ENCODE measurements at places on chromosomes 3 and 15.

DNA sequence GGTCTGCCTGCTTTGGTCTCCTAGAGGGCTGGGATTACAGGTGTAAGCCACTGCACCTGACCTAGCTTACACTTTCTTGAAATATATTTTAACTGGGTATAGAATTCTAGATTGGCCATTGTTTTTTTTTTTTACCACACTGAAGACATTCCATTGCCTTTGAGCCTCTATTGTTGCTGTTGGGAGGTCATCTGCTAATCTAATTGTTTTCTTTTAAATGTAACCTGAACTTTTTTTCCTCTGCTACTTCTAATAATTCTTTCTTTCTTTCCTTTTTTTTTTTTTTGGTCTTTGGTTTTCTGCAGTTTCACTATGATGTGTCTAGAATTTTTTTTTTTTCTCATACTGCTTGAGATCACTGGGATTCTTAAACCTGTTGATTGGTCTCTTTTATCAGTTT, 28.1 kb downstream of the ERICH6 start:
- no peak for DNase-seq

- no peak for DNase-seq
Measured at GRCh38 chr3:186496016-186496415, 48.2 kb downstream of the CRYGS start.

DNA sequence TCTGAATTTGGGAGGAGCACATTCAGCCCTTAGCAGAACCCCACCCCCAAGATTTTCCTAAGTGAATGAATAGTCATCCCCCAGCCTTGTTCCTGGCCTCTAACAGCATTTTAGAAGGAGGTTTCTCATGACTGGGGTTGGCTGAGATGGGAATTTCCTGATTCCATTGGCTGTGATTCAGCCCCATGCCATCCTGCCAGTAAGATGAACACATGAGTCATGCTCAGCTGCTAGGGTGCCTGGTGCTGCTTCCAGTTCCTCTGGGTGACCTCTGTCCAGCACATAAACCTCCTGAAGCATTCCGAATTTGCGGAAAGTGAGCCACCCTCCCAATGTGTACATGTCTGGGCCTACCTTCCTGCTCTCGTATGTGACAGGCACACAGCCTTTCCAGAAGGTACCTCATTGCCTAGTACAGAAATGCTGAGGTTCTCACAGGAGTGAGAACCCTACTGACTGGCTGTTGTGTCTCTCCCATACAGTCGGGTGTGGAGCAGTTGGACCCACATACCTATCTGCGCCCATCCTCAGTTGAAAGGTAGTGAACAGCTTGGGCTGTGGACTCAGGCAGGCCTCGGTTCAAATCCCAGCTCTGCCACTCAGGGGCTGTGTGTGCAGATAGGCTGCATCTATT, 91.7 kb downstream of the APBA2 start:
- DNase-seq, result peak; percentile 65

DNA sequence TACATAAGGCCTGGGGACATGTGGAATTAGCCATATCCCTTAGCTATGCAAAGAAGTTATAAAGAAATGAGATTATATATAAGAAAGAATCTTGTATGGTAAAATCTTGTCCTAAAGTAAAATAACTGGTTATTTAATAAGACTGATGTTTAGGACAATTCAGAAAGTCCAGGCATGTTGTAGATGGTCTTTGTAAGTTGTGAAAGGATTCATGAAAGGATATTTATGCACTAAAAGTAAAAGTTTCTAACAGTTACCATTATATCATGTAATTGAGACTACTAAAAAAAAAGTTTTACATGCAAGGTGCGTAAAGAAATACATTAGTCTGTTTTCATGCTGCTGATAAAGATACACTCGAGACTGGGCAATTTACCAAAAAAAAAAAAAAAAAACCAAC, 146.3 kb downstream of the FMN1 start:
- DNase-seq, result no peak

- no peak for DNase-seq
Measured at GRCh38 chr3:159840703-159841299, 147.8 kb upstream of the IL12A start.

DNA sequence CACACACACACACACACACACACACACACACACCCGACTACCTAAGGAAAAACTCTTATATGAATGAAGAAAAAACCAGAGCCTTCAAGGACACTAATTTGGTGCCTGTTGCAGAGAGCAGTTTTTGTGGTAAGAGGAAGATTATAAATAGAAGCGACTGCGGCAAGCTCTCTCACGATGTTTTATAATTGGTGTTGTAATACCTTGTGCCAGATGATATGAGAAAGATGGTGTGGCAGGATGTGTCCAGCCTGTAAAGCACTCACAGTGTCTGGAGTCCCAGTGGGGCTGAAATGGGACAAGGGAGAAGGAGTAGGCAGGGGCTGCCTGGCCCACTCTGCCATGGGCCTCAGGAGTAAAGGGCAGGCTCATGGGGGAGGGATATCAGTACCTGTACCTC, 839.9 kb downstream of the AGBL1 start:
- no peak for DNase-seq

All from AG09319 (cell line).